Esophagus squamous epithelium (tissue), 5 donors: ENCODE measurements at places on chromosomes 11 and 22. TPM values are rescaled to one million over a fixed set of nuclear protein-coding genes. Genes with fewer than 3 reads are reported as not detected.

DBX1 gene
- not detected for total RNA-seq

KCNK4 gene
- not detected for total RNA-seq

C11orf65 gene
- total RNA-seq = not detected

DNA sequence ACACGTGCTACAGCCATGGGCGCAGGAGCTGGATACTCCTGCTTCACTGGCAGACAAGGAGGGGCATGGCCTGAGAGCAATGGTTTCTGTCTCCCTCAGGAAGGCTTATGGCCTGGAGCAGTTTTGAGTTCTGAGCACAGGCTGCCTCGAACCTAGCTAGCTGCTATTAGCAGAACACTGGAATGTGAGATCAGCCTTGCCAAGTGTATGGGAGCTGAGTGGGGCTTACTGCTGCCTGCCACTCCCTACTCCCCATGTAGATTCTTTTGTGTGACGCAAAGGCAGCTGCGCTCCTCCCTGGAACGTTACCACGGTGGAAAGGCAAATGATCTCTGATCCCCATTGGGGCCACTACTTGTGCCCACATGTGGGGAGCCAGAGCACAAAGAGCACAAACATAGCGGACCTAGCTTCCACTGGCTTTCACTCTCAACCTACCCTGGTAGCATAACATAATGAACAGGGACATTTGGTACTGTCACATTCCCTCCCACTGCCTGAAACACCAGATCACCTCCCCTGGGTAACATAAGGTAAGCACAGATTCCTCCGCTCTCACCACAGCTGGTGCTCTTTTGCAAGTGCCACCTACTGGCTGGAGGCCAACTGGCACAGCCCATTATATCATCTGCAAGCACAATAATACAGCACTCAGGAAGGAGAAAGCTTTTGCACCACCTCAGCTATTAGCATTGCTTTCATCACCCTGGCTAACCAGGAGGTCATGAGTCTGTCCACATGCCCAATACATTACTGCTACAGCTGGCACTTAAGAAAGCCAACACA lies 84.6 kb upstream of the GUCY1A2 start:
- H3K27ac ChIP-seq = no peak overlapping the region
- no peaks in the 10 kb centered on the region for H3K36me3 ChIP-seq
- H3K4me3 ChIP-seq = no peak overlapping the region
- no peaks in the 10 kb centered on the region for H3K4me1 ChIP-seq
- no peaks in the 10 kb centered on the region for H3K27me3 ChIP-seq

GRCh38 chr11:93986716-93987115 lies 34.4 kb upstream of the HEPHL1 start:
- no peak for DNase-seq
- no peak overlapping the region for H3K27ac ChIP-seq
- no peaks in the 10 kb centered on the region for H3K36me3 ChIP-seq
- H3K27me3 ChIP-seq = no peaks in the 10 kb centered on the region
- peaks cover 14% of the 10 kb centered on the region for H3K4me1 ChIP-seq

OSM gene
- total RNA-seq = not detected

RTL10 gene
- total RNA-seq = 9.5 TPM

DNA sequence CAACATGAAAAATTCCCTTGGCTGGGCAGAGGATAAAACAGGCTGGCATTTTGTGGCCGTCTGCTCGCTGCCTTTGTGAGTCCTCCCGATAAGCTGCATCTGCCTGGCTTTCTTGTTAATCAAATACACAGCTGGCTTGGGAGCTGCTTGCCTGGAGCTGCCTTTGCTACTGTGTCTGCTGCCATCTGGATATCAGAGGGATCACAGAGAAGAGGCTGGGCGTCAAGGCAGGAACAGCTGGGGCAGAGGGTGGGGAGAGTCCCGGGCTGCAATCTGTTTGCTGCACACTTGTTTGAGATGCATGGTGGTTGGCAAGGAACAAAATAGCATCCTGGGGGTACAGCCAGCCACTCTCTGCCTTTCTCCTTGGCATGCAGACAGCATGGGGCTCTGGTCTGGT lies 36.0 kb downstream of the COMMD9 start:
- no peak for DNase-seq
- no peak overlapping the region for H3K27ac ChIP-seq
- H3K4me3 ChIP-seq = no peak overlapping the region
- no peaks in the 10 kb centered on the region for H3K36me3 ChIP-seq
- no peaks in the 10 kb centered on the region for H3K27me3 ChIP-seq
